IPS DF 19.7 (cell line): ENCODE measurements at places on chromosomes 11 and 22.
A peak's percentile ranks its signal among the peaks of the same experiment; 100 is the strongest.

DNA sequence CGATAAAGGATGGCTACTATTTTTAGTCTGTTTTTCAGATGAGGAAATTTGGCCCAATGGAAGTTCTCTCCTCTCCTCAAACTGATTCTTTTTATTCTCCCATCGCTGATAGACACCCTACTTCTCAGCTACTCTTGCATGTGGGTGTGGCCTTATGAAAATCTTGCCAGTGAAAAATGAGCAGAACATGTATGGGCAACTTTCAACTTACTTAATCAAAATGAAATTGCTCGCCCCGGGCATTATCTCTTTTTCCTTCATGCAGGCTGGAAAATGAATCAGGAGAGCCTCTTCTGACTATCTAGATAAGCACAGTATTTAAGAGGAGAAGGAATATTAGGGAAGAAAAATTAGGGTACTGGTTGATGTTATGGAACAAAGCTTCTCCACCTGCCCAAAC, 2354.7 kb upstream of the RAG2 start:
- DNase-seq, result no peak

GRCh38 chr22:47842119-47842518, 1079.7 kb downstream of the TBC1D22A start:
- DNase-seq, result no peak

GRCh38 chr22:48423481-48423911, 1404.2 kb downstream of the BRD1 start:
- no peak for DNase-seq

- no peak for DNase-seq
Observed at GRCh38 chr22:30572840-30573593, 1.4 kb downstream of the GAL3ST1 start.

- DNase-seq, result no peak
Observed at GRCh38 chr11:70429428-70429705, 31.0 kb downstream of the CTTN start.

DNA sequence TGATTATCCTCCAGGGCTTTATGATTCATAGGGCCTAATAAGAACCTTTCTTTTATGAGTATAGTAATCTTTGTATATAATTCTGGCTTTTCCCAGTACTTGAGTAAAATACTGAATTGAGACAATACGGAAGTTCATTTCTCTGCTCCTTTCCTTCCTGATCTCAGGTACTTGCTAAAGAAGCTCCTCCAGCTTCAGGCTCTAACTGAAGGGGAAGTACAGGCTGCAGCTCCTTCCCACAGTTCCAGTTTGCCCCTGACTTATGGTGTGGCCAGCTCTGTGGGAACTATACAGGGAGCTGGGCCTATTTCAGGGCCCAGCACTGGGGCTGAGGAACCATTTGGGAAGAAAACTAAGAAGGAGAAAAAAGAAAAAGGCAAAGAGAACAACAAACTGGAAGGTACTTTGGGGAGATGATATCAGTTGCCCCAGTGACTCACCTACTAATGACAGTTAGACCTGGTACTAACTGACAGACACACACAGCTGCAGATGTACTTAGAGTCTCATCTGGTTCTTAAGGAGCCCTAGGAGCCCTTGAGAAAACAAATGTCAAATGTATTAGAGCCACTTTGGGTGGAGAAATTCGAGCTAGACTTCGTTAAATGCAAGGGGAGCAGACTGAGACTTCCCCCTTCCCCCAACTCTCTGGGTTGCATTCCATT, 3.0 kb downstream of the TBRG1 start:
- no peak for DNase-seq

DNA sequence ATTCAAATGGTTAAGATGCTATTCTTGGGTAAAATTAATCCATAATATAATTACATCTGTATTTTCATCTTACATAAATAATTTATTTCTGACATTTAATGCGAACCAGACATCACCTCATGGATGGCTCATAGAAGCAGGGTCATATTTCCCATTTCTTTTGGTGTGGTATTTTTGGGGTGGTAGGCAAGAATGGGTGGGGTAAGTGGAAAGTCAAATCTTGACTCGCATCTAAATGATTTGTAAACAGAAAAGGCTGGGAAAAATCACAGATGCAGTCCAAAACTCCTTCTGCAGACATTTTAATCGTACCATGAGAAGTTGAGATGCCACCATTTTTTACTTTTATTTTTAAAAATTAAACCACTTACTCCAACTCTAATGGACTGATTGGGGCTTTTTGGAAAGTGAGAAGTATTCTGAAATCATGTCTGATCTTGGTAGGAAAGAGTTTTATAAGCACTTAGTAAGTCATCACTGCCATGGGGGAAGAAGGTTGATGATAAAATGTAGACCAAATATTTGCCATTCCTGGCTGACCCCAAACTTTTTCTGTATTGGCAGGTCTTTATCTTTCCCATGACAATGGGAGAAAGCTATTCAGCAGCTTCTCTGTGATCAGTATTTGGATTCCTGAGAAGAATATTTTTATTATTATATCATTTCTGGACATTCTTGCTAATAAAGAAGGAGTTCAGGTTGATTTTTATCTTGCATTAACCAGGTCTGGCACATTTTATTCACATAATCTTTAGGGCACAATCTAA, 47.2 kb upstream of the BLID start:
- no peak for DNase-seq

- DNase-seq, result no peak
Observed at GRCh38 chr11:57648801-57649735, 644 bp downstream of the YPEL4 start.

- no peak for DNase-seq
Observed at GRCh38 chr11:65377036-65377435, 5.4 kb downstream of the SLC25A45 start.

- peak; percentile 72 for DNase-seq
Observed at GRCh38 chr22:25903294-25903693, 161.3 kb downstream of the MYO18B start.

- no peak for DNase-seq
Observed at GRCh38 chr11:18791969-18792628, 501 bp upstream of the PTPN5 start.

- DNase-seq, result no peak
Observed at GRCh38 chr22:32323513-32324164, 34.0 kb upstream of the RFPL3 start.

DNA sequence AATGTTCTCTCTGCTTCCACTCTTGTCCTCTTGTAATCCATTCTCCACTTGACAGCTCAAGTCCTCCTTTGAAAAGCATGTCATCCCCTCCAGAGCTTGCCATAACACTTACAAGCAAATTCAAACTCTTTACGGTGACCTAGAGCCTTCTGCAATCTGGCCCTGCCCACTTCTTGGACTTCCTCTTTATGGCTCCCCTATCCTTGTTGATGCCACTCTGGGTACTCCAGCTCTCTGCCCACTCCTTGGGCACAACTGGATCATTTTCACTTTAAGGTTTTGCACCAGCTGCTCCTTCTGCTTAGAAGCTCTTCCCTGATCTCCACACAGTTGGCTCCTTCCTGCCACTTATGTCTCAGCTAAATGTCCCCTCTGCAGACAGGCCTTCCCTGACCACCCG, 217.9 kb downstream of the DSCAML1 start:
- DNase-seq, result no peak

GRCh38 chr11:73818846-73819245, 31.2 kb downstream of the MRPL48 start:
- DNase-seq, result no peak

GRCh38 chr22:46062971-46063631, 86.1 kb upstream of the WNT7B start:
- DNase-seq, result no peak

GRCh38 chr22:41557401-41558240, 3.2 kb upstream of the CSDC2 start:
- DNase-seq, result no peak

- DNase-seq, result no peak
Observed at GRCh38 chr11:93738647-93739081, 2.6 kb downstream of the TAF1D start.

GRCh38 chr11:16239141-16240105, 116.9 kb downstream of the SOX6 start:
- no peak for DNase-seq

GRCh38 chr22:41833369-41834004, 582 bp downstream of the SREBF2 start:
- no peak for DNase-seq

DNA sequence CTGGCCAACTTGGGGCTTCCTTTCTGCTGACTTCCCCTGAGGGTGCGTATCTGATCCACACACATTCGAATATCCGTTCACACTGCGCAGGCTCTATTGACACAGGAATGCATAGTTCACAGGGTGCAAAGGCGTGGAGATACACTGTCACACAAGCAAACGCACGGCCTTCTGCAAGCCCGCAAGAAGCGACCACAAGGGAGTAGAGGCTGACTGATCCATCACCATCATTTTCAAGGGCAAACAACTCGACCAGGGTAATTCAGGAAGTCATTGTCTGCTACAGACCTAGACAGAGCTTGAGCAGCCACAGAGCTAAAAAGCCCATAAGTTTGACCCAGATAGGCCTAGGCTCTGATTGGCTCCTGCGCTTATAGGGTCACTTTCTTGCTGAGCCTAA, 392.3 kb downstream of the MN1 start:
- DNase-seq, result no peak

DNA sequence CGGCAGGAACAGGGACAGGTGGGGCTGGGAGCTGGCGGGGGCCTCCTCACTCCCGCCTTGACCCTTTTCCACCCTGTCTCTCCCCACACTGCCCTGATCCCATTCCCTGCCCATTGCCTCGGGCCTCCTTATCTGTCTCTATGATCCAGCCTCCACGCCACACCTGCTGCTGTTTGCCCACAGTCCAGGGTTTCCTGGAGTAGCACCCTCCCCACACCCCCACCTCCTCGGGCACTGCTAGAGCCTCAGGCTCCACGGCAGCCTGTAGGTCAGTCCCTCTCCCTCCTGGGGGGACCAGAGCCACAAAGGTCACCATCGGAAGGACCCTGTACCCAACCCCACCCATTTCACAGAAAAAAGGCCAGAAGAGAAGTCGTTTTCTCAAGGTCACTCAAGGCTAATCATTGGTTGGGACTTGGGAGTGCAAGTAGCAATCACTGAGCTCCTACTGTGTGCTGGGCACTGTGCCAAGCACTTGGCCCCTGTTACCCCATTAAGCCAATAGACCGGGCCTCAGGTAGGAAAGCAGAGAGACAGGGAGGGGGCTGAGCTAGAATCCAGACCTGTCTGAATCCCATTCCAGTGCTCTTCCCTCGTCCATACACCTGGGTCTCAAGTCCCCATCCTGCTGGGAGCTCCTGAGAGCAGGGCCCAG, 71.8 kb downstream of the PDE2A start:
- no peak for DNase-seq

DNA sequence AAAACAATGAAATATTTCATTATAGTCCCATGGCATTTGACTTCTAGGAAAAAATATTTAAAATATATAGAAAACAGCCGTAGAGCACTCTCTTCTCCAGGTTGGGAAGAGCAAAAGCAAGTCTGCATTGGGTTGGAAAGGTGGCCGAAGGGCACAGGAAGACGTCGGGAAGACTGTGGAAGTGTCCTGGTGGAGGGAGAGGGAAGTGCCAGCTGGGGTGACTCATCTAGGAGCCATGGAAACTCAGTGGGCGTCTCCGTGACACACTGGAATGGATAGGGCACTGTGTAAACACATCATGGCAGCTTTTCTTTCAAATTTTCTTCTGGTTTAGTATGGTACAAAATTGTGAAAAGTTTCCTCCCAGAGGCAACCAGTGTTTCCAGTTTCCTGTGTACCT, 12.7 kb downstream of the GTPBP1 start:
- DNase-seq, result no peak

- no peak for DNase-seq
Observed at GRCh38 chr11:113151521-113151920, 162.9 kb upstream of the TTC12 start.

DNA sequence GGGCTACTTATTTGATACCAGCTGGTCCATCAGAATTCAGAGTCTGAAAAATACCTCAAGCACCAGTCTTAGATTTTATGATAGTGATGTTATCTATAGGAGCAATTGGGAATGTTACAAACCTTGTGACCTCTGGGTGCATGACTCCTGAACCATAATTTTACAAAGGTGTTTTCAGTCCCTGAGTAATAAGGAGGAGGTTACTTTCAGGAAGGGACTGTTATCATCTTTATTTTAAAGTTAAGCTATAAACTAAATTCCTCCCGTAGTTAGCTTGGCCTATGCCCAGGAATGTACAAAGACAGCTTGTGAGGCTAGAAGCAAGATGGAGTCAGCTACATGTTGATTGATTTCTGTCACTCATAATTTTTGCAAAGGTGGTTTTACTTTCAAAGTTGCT, 101.9 kb downstream of the UVRAG start:
- DNase-seq, result no peak

DNA sequence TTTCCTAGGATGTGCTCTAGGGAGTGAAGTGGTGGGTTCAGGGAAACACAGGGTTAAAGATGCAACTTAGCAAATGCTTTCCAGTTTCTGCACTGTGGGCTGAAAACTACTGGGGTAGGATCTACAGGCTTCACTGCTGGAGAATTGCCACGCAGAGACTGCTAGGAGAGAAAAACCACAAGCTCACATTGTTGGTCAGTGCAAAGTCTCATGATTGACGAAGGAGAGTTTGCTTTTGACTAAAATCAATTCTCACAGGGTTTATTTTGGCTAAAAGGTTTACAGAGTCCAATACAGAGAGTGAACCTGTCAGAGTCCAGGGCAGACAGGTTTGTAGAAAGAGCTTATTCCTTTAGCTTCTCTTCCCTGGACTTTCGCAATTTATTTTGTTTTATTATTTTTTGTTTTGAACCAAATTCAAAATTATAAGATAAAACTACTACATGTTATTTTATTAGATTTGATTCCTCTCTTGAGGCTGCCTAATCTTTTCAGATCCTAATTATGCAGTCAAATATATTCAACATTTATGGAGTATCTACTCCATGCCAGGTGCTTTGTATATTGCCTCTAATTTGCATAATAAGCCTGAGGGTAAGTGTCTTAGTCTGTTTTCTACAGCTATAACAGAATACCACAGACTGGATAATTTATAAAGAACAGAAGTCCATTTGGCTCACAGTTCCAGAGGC, 64.7 kb downstream of the MTNR1B start:
- no peak for DNase-seq

DNA sequence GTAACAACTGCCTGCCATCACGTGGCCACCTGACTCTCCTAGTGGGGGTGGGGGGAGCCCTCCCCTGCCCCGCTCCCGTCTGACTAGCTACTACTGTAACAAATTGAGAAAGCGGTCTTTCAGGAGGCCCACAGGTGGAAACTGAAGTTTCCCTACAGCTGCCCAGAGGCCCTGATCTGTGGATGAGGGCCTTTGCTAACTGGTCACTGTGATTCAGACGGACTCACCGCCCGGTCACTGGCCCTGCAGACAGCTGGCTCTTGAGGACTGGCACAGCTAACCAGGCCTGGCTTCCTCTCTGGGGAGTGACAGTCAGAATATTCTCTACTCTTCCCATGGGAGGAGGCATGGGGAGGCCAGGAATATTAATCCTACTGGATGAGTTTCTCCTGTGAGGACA, 116.8 kb downstream of the ARHGAP8 start:
- no peak for DNase-seq

DNA sequence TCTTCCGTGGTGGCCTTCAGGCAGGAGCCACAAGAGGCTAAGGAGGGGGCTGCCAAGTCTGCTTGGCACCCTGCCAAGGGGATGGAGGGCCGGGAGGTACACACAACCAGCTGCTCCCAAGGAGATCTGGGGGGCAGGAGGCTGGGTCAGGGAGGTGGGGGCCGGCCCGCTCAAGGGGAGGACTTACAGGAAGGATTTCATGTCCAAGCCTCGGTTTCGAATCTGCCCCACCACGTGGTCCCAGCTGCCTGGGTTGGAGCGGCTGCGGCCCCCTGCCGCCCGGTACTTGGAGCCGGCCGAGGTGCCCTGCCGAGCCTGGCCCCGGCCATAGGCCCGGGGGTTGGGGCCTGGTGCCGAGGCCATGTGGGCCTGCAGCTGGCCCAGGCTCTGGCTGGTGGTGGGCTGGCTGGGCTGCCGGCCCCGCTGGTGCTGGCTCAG, 33.5 kb downstream of the LRRC10B start:
- no peak for DNase-seq

- DNase-seq, result no peak
Observed at GRCh38 chr11:134252346-134253187, 585 bp downstream of the THYN1 start.
